ENCODE measurements at places on chromosomes 6 and 20.

GRCh38 chr6:163459007-163459406, 44.5 kb downstream of the QKI start:
- DNase-seq: no peak

GRCh38 chr6:52657870-52658269, 13.0 kb upstream of the TMEM14A start:
- no peak for DNase-seq

DNA sequence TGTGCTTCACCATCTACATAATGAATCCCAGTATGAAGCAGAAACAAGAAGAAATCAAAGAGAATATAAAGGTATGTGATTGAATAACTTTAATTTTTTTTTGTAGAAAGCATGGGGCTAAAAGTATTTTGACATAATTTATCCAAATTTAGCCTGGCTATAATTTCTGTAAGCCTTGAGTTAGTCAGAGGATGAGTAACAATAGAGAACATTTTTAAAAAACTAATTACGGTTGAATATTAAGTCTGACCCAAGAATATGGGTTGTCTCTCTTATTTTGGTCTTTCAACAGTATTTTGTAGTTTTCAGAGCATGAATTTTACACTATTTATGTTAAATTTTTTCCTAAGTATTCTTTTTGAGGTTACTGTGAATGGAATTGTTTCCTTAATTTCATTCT, 2.5 kb downstream of the GMNN start:
- DNase-seq: no peak

DNA sequence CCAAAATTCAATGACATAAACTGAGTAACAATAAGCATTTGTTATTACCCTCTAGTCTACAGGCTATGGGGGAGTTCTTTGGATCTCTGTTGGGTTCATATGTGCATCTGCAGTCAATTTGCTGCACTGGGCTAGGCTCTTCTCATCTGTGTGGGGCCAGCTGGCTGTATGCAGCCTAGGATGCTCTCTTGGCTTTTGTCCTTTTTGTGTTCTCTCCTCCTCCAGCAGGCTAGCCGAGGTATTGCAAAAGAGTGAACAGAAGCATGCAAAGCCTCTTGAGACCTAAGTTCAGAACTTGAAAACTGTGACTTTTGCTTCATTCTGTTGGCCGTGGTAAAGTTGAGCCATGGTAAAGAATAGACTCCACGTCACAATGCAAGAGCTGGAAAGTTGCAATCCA, 62.8 kb upstream of the FOXO3 start:
- DNase-seq: no peak

DNA sequence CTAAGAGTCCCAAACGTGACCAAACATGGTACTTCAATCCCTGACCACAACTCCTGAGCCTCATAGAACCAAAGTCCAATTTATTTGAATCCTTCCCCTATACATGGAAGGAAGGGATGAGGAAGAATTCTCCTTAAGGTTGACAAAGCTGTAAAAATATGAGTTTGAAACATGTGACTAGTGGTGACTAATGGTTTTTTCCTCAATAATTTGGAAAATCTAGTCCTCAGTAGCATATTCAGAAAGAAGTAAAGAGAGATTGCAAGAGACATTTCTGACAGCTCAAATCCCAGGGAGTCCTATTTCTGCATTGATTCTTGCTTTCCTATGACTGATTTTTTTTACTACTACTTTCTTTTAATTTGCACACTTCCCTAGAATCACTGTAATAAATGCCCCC, 443.7 kb downstream of the FRK start:
- DNase-seq: no peak

- no peak for DNase-seq
Measured at GRCh38 chr6:130118236-130118635, 99.9 kb downstream of the L3MBTL3 start.

DNA sequence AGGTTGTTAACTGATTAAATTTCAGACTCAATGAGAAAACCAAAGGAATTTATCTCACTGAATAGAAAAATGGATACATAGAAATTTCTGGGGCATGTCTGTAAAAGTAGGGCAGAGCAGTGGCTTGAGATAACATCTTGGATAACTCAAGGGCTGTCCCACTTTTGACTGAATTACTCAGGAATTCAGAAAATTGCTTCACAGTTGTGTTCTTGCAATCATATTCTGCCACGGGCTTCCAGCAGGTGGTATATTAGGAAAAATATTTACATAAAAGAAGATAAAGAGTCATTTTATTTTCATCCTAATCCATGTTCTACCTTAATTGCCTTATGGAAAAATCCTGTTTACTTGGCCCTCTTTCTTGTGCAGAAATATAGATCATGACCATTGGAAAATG, 156.4 kb upstream of the AKIRIN2 start:
- DNase-seq: no peak

DNA sequence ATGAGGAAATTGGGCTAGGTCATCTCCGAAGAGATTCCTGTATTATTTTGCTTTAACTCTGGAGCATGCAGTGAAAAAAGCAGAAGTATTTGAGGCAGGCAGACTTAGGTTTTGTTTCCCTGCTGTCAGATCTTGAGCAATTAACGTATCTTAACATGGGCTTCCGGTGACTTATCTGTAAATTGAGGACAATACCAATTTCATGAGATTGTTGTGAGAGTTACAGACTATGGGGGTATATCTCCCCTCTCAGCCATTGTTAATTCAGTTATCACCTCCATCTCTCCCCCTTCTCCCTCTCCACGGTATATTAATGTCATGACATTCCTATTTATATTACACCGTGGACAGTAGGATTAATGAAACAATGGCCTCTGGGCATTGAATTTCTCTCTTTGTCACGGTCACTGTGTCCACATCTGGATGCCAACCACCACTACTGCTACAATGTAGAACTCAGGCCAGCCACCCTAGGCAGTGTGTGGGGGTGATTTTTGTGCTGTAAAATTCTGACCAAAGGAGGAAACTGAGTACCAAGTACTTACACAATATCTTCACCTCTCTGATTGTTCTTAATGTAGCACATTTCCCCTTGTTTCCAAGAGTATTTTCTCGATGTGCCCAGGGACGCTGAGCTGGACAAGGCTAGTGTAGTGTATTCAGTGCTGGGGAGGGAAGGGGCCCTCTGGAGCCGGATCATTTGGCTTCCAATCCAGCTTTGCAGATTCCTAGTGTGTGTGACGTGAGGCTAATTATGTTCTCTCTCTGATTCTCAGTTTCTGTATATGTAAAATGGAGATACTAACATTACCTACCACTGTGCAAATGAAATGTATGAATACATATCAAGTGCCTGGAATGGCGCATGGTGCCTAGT, 77.2 kb downstream of the GCNT2 start:
- DNase-seq: no peak

GRCh38 chr20:53750827-53751619, 157.4 kb upstream of the ZNF217 start:
- no peak for DNase-seq

DNA sequence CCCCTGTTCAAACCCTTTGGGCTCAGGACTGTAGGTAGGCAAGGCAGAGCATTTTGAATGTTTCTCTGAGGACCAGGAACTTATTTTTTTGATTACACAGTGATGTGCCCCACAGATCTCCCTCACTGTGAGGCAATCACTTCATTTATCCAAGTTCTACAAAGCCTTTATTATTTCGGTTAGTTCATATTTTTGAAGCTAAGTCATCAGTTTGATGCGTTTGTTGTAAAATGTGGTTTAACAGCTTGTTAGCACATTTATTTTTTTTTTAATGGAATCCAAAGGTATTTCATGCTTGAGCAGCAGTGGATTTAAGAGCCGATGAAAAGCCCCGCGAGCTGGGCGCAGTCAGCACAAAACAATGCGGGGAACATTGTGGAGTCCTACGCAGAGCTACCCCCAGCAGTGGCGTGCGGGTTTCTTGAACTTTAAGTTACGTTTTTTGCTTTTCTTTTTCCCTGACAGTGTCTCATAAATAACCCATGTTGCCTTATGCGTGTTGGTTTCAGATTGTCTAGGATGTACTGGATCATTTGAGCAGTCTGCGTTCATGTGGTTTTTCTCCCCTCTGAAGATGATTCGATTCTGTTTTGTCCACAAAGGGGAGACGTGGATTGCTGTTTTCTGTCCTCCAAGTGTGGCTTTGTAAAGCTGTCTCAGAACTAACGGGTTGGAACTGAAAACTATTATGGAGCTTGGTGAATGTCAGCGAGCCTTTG, 233.6 kb upstream of the BMP2 start:
- DNase-seq: no peak

- DNase-seq: no peak
Measured at GRCh38 chr6:53446151-53446550, 97.4 kb upstream of the ELOVL5 start.

- DNase-seq: no peak
Measured at GRCh38 chr6:105869835-105870440, 216.2 kb upstream of the PRDM1 start.

DNA sequence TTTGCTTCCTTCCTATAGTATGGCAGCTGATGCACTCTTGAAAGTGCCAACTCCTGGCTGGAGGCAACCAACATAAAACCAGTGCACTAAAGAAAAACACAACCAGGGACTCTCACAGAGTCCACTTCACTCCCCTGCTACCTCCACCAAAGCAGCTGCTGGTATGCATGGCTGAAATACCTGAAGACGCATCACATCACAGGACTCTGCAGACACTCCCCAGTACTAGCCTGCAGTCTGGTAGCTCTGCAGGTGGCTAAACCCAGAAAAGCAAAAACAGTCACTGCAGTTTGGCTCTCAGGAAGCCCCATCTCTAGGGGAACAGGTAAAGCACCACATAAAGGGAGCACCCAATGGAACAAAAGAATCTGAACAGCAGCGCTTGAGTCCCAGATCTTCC, 473.0 kb upstream of the SPTLC3 start:
- no peak for DNase-seq

DNA sequence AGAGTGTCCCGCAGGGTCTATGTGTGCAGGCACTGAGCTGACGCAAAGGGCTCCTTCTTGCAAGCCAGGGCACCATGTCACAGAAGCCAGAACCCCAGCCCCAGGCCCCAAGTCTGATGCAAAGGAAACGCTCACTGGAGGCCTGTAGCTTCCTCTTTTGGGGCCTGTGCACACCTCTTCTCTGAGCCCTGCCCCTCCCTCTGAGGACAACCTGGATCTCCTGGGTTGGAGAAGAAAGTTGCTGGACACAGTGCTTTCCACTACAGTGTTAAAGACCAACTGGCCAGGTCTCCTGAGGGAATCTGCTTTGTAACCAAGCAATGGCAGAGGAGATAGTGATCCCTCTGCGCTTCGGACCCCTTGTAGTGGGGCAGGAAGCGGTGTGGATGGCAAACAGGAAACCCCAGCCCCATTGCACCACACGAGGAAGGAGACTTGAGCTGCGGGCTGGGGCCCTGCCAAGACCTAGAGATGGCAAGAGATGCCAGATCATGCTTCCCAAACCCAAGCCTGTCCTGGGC, 90.0 kb downstream of the PRND start:
- peak; percentile 72 for DNase-seq

Data from left ventricle myocardium inferior (tissue), 1 donor.